ENCODE measurements at places on chromosomes 6 and 20. TPM values are rescaled to one million over a fixed set of nuclear protein-coding genes. Genes with fewer than 3 reads are reported as not detected.

DNA sequence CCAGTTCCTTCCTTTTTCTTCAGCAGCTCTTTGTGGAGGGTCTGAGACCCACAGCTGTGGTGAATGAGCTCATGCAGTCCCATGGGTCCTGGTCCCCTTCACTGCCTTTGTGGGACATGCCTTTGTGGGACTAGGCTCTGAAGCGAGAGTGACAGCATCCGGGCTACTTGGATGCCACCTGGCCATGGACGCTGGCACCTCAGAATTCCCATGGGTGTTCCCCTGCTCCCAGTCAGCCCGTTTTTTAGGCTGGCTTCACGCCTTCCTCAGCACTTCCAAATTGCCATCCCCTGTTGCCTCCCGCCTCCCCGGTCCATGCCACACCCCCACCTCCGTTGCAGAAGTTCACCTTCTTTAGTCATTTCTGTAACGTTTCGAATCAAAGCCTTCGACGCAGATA is 45.1 kb downstream of the RAMACL start:
- no peak for DNase-seq

Gene BTN1A1
- total RNA-seq, result 0.11 TPM

- DNase-seq, result no peak
Observed at GRCh38 chr20:5127859-5128424, 1.1 kb downstream of the CDS2 start.

DNA sequence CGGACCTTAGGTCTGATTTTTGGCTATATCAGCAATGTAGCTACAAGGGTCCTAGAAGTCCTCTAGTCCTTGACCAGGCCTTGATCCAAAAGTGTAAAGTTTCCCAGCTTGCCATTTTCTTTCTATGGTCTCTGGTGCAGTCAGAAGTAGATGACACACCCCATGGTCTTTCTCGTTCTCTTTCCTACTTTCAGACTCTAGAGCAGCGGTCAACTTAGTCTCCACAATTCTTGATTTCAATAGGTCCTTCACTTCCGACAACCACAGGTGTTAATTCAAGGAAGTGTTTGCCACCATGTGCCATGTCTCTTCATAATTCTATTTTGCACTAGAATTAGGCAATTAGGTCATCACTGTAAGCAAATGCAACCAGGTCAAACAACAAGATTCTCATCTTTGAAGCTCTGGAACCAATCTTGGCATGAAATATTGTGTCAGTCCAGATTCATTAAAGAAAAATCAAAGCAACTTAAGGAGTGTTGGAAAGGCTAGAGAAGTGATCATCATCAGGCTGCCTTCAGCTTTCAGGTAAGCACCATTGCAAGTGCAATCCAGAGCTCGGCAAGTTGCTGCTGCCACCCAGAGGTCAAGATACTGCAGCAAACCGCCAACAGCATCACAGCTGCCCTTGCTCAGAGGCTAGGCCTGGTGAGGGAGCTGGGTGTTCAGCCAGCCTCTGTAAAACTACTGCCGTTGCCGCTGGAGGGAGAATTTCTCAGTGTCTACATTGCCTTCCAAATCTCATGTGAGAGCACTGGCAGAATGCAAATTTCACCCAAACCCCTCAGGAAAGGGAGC is 5.6 kb upstream of the SYNE1 start:
- no peak for DNase-seq

Gene TCF15
- total RNA-seq, result not detected

DNA sequence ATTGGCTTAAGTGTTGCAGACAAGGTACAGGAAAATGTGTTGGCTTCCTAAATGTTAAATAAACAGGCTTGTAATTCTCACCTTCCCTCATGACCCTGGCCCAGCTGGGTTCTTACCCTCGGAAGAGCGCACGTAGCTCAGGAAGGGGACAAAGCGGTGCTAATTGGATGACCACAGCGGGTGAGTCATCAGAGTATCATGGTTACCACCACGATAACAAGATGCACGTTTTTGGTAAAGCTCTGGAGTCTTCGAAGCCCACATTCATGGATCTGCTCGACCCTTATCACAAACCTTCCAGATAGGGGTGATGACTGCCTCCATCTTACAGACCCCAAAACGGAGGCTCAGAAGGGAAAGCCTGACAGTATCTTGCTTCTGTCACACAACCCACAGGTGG is 32.8 kb downstream of the APCDD1L start:
- DNase-seq, result no peak

DNA sequence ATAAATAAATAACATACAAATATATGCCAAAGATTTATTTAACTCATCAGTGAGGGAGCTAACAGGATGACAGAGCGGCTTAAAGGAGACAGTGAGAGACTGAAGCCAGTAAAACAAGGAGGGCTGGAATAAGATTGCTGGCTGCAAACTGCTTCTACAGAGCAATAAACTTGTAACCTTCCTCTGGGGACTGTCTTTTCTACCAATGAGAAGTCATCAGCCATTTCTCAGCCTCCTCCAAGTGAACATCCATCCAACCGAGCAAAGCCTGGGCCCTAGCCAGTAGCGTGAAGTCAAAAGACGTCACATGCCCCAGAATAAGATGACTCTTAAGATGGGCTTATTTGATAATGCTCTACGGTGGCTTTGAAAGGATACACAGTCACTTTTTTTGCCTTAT is 42.5 kb downstream of the CPXM1 start:
- no peak for DNase-seq

DNA sequence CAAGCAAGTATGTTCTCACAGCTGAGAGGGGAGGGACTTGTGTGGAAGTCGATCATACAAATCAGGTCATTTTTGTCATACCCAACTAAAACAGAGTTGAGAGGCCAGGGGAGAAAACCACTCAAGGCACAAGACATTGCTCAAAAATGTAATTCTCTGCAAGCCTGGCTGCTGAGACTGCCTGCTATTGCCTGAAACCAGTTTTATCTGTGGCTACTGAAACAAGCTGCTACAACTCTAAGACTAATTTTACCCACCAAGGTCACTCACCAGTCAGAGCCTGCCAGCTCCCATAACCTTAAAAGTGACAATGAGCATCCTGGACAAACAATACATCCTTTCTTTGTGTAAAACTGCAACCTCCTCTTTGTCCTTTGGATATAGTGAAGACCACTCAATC is 54.1 kb upstream of the CST7 start:
- no peak for DNase-seq

Gene MICB
- total RNA-seq, result 42.8 TPM

DNA sequence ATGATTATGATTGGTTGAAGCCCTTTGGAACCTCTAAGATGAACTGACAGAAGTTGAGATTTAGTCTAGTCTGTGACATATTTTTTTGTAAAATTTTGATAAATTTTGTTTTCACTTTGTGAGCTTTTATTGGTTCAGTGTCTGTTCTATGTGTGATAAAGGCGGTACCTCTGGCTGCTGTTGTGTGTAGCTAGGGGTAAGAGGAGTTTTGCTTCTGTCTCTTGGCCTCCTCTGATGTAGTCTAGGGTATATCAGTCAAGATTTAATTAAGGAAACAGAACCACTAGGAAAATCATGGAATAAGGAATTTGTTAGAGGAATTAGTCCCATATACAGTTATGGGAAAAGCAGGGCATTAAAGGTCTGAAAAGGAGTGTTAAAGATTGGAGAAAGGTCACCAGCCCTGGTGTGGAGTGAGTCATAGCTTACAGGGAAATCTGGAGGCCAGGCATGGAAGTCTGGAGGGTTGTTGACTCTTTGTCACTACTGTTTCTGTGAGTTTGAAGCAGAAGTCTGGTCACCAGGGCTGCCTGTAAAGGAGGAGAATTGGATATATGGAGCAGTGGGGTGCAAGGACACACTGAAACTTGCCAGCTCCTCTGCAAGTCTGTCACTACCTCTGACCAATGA is 28.5 kb downstream of the CDC5L start:
- DNase-seq, result no peak

Gene JPH2
- 0.37 TPM for total RNA-seq

DNA sequence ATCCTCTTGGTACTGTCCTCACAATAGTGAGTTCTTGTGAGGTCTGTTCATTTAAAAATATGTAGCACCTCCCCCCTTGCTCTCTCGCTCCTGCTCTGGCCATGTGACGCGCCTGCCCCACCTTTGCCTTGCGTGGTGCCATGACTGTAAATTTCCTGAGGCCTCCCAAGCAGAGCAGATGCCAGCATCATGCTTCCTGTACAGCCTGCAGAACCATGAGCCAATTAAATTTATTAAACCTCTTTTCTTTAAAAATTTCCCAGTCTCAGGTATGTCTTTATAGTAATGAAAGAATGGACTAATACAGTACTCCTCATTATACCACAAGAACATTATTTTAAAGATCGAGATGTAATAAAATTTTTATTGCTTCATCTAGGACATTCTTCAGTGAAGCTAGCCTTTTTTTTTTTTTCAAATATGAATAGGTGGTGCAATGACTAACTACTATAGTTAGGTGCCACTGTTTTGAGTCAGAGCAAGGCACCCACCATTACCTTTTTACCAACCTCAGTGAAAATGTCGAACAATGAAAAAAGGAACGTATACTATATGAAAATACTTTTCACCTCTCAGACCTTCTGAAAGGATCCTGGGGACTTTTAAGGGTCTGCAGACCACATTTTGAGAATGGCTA is 191.1 kb upstream of the SGK1 start:
- DNase-seq, result no peak

Gene TSPO2
- not detected for total RNA-seq

- no peak for DNase-seq
Observed at GRCh38 chr20:33670715-33671499, 3.3 kb downstream of the NECAB3 start.

DNA sequence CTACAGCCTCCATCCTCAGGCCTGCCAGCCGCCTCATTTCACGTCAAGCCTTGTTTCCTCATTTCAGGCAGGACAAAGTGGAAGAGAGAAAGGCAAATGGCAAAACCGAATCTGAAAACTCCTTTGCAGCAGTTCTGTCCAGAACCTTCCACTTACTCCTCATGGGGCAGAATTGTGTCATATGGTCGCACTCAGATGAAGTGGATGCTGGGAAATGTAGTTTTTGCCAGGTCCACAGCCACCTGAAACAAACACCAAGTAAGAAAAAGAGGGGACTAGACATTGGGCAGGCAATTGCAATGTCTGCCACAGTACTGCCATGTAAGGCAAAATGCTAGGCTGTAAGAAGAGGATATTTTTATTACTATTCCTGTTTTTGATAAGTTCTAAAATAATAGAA is 44.9 kb downstream of the ISM1 start:
- no peak for DNase-seq

Gene ZNF334
- 2.1 TPM for total RNA-seq

GRCh38 chr20:63980317-63980805 is 571 bp upstream of the PRPF6 start:
- no peak for DNase-seq

Gene HLA-DRB5
- total RNA-seq, result 0.26 TPM

DNA sequence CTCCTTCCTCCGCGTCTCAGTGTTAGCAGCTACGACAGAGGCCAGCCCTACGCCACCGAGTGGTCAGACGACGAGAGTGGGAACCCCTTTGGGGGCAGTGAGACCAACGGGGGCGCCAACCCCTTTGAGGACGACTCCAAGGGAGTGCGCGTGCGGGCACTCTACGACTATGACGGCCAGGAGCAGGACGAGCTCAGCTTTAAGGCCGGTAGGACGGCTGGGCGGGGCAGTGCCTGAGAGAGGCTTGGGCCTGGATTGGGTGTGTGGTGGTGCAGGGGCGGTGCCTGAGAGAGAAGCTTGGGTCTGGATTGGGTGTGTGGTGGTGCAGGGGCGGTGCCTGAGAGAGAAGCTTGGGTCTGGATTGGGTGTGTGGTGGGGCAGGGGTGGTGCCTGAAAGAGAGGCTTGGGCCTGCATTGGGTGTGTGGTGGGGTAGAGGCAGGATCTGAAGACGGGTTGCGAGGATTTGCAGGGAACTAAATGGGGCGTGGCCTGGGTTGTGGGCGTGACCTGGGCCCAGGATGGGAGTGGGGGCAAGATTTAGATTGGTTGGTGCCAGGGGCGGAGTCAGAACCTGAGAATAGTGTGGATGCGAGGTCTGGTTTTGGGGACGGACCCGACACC is 24.4 kb downstream of the SPDEF start:
- no peak for DNase-seq
